ENCODE measurements at places on chromosomes 4 and X.

DNA sequence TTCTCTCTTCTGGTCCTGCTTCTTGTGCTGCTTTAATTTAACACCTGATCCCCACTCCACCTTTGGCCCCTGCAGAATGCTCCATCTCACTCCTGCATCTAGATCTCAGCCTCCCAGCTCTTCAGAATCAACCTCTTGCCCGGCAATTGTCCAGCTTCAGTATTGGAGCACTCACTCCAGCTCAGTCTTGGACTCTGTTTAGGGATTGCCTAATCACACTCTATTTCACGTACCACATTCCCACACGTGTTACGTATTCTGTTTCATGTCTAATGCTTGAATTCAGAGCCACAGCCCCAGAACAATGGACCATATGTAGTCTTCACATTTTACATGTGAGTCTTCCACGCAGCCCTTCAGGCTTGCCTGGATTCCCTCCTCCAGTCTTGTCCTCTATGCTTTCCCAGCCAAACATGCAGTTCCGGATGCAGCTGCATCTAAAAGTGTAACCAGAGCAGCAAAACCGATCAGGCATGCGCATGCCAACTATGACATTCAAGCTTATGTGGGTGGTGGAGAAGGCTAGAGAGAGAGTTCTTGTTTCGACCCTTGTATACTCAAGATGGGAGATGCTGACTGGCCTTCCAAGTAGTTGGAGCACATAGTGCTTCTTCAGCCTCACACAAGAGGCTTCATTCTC lies 105.2 kb upstream of the FAM9A start:
- no peak for DNase-seq

DNA sequence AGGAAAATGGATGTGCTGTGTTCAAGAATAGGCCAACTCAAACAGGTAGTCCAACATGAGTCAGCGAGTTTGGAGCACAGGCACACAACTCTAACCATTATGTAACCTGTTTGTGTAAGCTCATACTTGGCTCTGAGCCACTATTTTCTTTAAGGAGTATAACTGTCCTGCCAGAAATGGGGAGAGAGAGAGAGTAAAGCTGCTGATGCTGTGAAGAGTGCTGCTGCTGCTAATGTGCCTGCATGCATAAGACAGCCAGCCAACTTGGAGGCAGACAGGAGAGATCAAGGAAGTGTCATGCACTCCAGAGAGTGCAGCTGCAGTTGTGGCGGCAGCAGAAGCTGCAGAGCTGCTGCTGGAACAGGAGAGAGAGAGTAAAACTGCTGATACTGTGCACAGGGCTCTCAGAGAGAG lies 11.7 kb upstream of the STATH start:
- no peak for DNase-seq

- DNase-seq: no peak
Observed at GRCh38 chrX:112830540-112830939, 10.1 kb downstream of the AMOT start.

- no peak for DNase-seq
Observed at GRCh38 chr4:120085705-120086104, 19.1 kb upstream of the MAD2L1 start.

DNA sequence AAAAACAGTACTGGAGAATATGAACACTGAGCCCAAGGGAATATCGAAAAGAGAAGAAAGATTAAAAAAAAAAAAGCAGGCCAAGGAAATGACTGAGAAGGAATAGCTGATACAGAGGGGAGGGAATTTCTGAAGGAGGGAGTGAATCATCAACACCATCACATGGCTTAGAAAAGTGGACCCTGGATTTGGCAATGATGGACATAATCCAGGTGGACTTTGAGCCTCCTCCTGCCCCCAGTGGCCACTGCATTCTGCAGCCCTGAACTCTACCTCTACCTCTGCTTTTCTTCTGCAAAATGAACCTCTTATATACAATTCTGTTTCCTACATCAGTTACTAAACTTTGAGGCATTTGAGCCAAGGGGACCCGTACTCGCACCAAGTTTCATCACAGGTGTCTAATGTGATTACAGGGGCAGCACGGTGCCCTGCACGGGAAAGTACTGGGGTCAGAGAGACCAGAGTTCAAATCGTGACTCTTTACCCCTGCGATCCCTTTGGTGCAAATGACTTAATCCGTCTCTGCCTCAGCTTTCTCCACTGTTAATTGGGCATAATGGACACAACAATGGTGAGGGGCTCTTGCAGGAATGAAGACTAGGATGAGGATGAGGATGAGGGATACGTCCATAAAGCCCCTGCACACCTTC lies 1.1 kb downstream of the OCIAD2 start:
- DNase-seq: no peak

DNA sequence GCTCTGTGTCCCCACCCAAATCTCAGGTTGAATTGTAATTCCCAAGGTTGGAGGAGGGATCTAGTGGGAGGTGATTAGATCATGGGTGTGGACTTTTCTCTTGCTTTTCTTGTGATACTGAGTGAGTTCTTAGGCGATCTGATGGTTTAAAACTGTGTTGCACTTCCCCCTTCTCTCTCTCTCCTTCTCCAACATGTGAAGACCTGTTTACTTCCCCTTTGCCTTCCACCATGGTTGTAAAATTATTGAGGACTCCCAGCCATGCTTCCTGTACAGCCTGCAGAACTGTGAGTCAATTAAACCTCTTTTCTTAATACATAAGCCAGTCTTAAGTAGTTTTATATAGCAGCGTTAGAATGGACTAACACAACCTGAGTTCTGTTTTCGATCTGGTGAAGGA lies 738.2 kb downstream of the ARAP2 start:
- no peak for DNase-seq

DNA sequence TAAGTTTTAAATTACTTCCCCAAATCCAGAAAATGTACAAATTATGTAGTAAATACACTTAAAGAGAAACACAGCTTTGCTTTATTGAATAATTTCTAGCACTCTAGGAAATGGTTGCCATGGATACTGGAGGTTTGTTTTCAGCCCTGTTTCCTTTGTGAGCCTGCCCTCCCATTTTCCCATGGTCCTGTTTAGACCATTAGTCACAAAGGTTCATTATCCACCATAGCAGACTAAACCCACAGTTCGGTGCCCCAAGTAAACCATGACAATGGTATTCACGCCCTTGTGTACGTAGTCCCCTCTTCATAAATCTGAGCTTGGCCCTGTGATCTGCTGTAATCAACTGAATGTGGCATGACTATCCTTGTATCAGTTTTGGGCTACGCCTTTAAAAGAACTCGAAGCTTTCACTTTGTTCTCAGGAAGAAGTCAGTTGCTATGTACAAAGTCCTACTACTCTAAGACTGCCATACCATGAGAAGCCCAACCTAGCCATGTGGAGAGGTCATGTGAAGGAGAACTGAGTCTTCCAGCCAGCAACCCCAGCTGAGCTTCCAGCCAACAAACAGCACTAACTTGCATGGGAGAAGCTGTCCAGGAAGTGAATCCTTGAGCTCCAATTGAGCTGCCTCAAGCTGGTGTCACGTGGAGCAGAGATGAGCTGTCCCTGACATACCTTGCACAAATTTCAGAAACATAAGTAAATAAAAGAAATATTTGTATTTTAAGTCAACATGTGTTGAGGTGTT lies 300.4 kb downstream of the LDB2 start:
- DNase-seq: no peak

GRCh38 chrX:119755981-119756533 lies 2.3 kb upstream of the SOWAHD start:
- DNase-seq: no peak

DNA sequence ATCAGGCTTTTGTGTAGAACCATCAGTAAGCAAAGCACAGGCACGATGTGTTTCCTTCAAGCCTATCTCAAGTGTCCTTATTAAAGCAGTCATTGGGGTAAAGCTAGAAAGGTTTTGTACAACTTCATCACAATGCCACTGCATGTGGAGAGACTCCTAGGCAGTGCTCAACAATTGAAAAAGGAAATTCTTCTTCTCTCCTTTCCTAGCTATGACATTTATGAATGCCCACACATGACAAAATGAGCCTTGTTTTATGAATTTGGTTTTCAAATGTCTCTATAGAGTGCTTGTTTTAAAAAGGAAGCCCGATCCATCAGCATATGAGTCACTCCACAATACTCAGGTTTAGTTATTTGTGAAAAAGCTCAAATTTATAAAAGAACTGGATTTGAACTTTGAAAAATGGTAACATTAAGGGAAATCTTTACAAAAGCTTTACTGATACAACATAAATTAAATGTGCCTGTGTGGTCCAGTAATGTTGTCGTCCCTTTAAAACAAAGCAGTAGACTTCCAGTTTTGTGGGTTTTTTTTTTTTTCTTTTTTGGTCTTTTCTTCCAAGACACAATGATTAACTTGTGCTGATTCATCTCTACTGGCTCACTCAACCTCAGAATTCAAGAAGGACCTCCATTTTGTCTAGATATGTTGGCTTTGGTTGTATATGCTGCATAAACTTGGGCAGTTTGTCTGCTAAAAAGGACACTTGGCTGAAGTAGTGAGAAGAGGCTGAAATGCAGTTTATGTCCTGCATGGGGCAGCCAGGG lies 273.8 kb downstream of the GASK1B start:
- DNase-seq: no peak

DNA sequence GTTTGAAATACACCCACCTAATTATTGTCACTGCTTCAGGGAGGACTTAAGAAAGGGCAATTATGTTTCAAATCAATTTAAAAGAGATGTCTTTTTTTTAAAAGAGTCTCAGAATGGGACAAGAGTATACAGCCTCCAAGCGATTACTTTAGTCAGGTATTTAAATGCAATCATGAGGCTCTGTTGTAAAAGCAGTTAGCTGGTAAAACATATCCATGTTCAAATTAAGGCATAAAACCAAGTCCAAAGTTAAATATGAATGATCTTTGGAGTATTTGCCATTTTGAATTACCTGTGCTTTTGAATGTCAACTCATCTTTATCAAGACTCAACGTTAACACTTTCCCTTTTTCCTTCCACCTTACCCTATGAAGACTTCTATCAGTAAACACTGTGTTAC lies 13.7 kb downstream of the RPS6KA6 start:
- DNase-seq: no peak

GRCh38 chrX:3963980-3964379 lies 250.5 kb upstream of the PRKX start:
- no peak for DNase-seq

DNA sequence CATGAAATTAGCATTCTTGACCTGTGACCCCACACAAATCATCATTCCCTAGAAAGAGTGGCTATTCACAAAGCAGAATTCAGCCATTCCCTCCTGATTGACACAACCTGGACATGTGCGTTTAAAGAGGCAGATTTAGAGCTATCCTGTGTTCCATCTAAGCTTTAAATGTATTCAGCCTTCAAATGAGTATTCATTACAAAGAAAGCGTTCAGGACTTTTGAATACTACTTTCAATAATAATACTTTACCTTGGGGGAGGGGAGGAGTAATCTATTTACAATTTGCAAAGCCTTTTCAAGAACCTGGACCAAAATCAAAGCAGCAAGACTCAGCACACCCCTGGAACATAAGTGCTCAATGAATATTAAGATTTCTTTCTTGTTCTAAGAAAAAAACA lies 22.5 kb upstream of the GPC4 start:
- DNase-seq: no peak

GRCh38 chrX:21658152-21658737 lies at the start of gene KLHL34:
KLHL34 (minus strand) TSS chrX:21658330; CDS start chrX:21657788, 542 bp downstream.
- DNase-seq: no peak

DNA sequence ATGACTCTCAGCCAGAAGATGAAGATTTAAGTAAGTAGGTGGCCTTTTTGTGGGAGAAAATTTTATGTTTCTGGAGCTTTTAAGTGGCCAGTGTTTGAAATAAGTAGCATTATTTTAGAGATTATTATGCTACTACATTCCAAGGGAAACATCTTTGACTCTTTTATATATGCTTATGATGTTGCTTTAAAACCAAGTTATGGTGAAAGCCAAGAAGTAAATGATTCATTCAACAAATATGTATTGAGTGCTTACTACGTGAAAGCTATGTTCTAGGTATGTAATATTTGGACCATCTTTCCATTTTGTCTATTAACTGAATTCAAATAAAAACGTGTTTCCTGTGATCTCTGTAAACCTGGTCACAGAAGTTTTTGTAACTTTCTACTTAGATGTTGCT lies 58.3 kb downstream of the ZFX start:
- no peak for DNase-seq

- no peak for DNase-seq
Observed at GRCh38 chr4:52259978-52260377, 208.9 kb downstream of the SPATA18 start.

DNA sequence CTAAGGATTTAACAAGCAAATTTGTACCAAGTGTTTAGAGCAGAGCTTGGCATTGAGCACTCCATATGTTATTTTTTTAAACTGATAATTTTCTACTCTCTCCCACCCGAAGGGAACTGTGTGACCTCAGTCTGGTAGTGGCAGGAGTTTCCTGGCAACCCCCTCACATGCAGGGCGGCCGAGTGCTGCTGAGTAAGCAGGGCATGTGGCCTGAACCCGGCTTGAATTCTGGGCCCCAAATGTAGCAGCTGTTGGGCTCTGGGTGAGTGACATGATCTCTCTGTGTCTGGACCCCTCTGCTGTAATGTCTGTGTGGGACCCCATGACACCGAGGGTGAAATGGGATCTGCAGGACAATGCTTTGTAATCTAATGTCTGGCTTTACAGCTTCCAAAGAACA lies 13.6 kb upstream of the C4orf50 start:
- DNase-seq: no peak

DNA sequence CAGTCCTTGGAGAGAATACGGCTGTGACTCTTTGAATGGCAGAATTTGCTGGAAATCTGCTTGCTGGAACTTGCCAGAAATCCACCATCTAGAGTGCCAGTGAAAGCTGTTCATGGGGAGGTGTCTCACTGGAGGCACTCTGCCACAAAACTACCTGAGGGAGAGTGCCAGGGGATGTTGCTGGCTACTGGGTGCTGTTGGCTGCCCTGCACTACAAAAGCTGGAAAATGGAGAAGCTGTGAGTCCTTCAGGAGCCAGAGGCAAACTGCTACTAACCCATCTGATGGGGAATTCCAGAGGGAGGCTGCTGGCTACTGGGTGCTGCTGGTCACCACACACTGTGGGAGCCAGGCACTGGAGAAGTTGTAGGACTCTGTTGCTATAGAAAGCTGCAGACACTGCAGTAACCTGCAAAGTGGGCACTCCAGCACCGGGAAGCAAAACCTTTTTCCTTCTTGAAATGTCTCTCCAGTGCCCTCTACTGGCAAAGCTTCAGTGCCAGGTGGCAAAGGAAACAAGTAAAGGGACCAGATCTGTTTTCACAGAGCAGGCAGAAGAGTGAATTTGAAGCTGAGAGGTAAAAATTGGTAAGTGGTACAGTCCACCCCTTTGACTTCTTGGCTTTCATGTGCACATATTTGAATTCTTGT lies 47.8 kb upstream of the HSD17B10 start:
- DNase-seq: peak; percentile 19

DNA sequence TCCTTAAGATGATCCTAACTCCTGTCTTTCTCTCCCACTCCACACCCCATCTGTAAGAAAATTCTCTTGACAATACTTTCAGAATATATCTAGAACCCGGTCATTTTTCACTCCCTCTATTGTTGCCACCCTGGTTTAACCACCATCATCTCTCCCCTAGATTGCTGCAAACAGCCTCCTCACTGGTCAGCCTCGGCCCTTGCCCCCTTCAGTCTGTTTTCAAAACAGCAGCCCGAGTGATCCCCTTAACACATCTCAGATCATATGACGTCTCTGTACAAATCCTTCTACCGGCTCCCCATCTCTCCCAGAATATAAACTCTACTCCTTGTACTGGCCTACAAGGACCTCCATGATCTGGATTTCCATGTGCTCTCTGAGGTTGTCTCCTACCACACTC lies 35.2 kb upstream of the F9 start:
- no peak for DNase-seq

GRCh38 chr4:91127831-91128230 lies 1000.6 kb downstream of the CCSER1 start:
- DNase-seq: no peak
